Activated T-helper 17 cell treated with anti-CD3 and anti-CD28 coated beads, Interleukin-2, amount 50 U/mL, for 72 hours (primary cell): ENCODE measurements at places on chromosomes 2 and 18. TPM values are rescaled to one million over a fixed set of nuclear protein-coding genes. Genes with fewer than 3 reads are reported as not detected.

Gene HJURP
- total RNA-seq, result 90.4 TPM

Gene SLC4A5
- total RNA-seq, result 4.4 TPM

Gene BMP10
- total RNA-seq, result not detected

Gene GRB14
- not detected for total RNA-seq

Gene RNASEH1
- total RNA-seq, result 10.3 TPM

Gene ALPP
- 0.19 TPM for total RNA-seq

Gene LHCGR
- not detected for total RNA-seq

Gene ZBTB14
- 16.1 TPM for total RNA-seq

Gene WNT6
- not detected for total RNA-seq

- H3K4me1 ChIP-seq, result no peaks in the 10 kb centered on the region
- H3K36me3 ChIP-seq, result no peaks in the 10 kb centered on the region
- no peak overlapping the region for H3K4me3 ChIP-seq
- no peak overlapping the region for H3K27ac ChIP-seq
- H3K27me3 ChIP-seq, result no peaks in the 10 kb centered on the region
Observed at GRCh38 chr18:12061685-12062084, 32.0 kb upstream of the ANKRD62 start.

DNA sequence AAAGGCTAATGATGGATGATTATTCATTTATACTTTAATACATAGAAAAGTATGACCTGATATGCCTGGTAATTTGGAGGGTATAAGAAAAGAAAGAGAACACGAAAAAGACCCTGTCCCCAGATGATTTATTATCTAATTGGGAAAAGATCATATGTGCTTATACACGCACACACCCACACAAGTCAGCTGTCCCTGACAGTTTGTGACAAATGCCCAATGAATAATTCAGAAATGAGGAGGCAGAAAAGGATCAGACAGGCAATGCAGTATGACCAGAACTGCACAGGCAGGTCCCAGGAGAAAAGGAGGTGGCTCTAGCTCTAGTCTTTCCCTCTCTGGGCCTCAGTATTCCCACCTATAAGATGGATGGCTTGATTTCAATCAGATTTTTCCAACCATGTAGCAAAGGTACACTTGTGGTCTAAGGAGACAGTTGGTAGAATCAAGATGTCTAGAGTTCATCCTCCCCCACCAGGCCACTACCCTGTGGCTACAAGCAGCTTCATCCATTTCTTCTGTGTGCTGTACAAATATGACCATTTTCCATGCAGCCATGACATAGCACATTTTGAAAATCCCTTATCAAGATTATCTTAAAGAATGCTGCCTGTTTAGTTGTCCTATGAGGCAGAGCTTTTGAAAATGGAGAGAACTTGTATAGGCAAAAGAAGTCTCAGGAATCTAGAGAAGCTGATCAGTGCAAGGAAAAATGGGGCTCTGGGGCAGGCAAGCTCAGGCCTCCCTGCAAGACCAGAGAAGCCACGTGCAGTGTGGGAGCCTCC lies 19.7 kb downstream of the CYRIA start:
- H3K27me3 ChIP-seq, result peaks cover 7% of the 10 kb centered on the region
- H3K4me1 ChIP-seq, result no peaks in the 10 kb centered on the region
- H3K4me3 ChIP-seq, result no peak overlapping the region
- H3K27ac ChIP-seq, result no peak overlapping the region
- ATAC-seq, result no peak

DNA sequence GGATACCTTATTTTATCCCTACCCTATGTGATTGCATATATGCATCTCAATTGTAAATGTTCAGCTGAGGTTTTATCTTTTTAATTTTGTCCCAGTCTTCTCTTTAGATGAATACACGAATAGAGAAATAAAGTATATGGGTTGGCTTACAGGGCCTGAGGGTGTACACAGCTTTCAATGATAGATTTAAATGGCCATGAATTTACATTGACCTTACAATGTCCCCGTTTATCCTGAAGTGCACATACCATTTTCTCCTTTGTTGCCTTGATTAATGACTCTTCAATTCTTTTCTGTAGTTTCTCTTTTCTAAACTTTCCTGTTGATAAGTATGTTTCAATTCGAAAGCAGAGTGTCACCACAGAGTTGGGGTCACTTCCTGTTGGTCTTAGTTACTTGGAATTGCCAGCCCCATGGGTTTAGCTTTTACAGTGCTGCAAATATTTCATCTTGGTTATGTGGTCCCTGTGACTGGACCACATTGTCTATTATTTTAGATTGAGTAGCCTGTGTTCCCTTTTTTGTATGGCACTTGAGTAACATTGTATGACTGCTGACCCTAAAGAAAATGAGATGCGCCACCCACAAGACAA lies 1616.3 kb upstream of the ACVR2A start:
- H3K4me1 ChIP-seq, result no peaks in the 10 kb centered on the region
- no peak overlapping the region for H3K4me3 ChIP-seq
- no peaks in the 10 kb centered on the region for H3K36me3 ChIP-seq
- ATAC-seq, result no peak
- H3K27ac ChIP-seq, result no peak overlapping the region
- no peaks in the 10 kb centered on the region for H3K27me3 ChIP-seq

- no peaks in the 10 kb centered on the region for H3K27me3 ChIP-seq
- no peak overlapping the region for H3K4me3 ChIP-seq
- H3K36me3 ChIP-seq, result no peaks in the 10 kb centered on the region
- peaks cover 6% of the 10 kb centered on the region for H3K4me1 ChIP-seq
- no peak for ATAC-seq
Observed at GRCh38 chr2:115569547-115569946, 1127.1 kb downstream of the DPP10 start.

GRCh38 chr2:229714080-229714735 lies at the start of gene DNER:
DNER (minus strand) TSS chr2:229714555; CDS start chr2:229714423, 132 bp downstream.
- H3K27ac ChIP-seq, result no peak within 1 kb of the TSS
- ATAC-seq, result peak; percentile 87
- peak within 1 kb of the TSS; percentile 44 for H3K4me3 ChIP-seq
- H3K27me3 ChIP-seq, result peaks cover 57% of the 10 kb centered on the region

- H3K4me1 ChIP-seq, result no peaks in the 10 kb centered on the region
- no peak overlapping the region for H3K27ac ChIP-seq
- H3K4me3 ChIP-seq, result no peak overlapping the region
- no peaks in the 10 kb centered on the region for H3K27me3 ChIP-seq
- H3K36me3 ChIP-seq, result peaks cover 1% of the 10 kb centered on the region
Observed at GRCh38 chr2:46377101-46377581, 79.9 kb downstream of the EPAS1 start.

GRCh38 chr2:233990261-233990798 lies 60.2 kb upstream of the SPP2 start:
- peaks cover 49% of the 10 kb centered on the region for H3K4me1 ChIP-seq
- peak overlapping the region; percentile 51 for H3K4me3 ChIP-seq
- H3K27ac ChIP-seq, result peak overlapping the region; percentile 4
- ATAC-seq, result peak; percentile 91
- no peaks in the 10 kb centered on the region for H3K36me3 ChIP-seq

DNA sequence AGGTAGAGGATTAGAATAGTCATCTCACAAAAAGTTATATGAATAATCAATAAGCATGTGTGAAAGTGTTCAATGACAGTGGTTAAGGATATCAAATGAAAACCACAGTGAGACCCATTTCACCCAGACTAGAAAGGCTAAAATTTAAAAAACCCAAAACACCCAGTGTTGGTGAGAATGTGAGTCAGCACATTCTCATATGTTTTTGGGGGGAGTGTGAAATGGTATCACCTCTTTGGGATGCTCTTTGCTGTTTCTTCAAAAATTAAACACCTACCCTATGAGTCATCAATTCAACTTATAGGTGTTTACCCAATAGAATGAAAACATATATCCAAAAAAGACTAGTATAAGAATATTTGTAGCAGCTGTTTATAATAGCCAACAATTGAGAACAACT lies 69.8 kb downstream of the MAP3K20 start:
- H3K4me3 ChIP-seq, result no peak overlapping the region
- peak; percentile 26 for ATAC-seq
- H3K4me1 ChIP-seq, result peaks cover 18% of the 10 kb centered on the region
- H3K27ac ChIP-seq, result no peak overlapping the region

- peaks cover 11% of the 10 kb centered on the region for H3K27me3 ChIP-seq
- no peaks in the 10 kb centered on the region for H3K4me1 ChIP-seq
- H3K4me3 ChIP-seq, result no peak overlapping the region
- no peaks in the 10 kb centered on the region for H3K36me3 ChIP-seq
- H3K27ac ChIP-seq, result no peak overlapping the region
- ATAC-seq, result no peak
Observed at GRCh38 chr18:2425426-2426317, 145.6 kb downstream of the METTL4 start.

- no peaks in the 10 kb centered on the region for H3K36me3 ChIP-seq
- no peak overlapping the region for H3K4me3 ChIP-seq
- no peaks in the 10 kb centered on the region for H3K4me1 ChIP-seq
- no peak for ATAC-seq
Observed at GRCh38 chr2:228627510-228627909, 446.0 kb upstream of the SPHKAP start.

GRCh38 chr2:218832520-218832919 lies 917 bp upstream of the PRKAG3 start:
- H3K27ac ChIP-seq, result no peak overlapping the region
- no peaks in the 10 kb centered on the region for H3K4me1 ChIP-seq
- no peak for ATAC-seq
- peaks cover 40% of the 10 kb centered on the region for H3K27me3 ChIP-seq
- no peaks in the 10 kb centered on the region for H3K36me3 ChIP-seq

- no peak overlapping the region for H3K27ac ChIP-seq
- H3K4me3 ChIP-seq, result no peak overlapping the region
- peak; percentile 79 for ATAC-seq
- H3K4me1 ChIP-seq, result no peaks in the 10 kb centered on the region
- peaks cover 21% of the 10 kb centered on the region for H3K27me3 ChIP-seq
Observed at GRCh38 chr2:46873604-46874068, 42.0 kb downstream of the MCFD2 start.

DNA sequence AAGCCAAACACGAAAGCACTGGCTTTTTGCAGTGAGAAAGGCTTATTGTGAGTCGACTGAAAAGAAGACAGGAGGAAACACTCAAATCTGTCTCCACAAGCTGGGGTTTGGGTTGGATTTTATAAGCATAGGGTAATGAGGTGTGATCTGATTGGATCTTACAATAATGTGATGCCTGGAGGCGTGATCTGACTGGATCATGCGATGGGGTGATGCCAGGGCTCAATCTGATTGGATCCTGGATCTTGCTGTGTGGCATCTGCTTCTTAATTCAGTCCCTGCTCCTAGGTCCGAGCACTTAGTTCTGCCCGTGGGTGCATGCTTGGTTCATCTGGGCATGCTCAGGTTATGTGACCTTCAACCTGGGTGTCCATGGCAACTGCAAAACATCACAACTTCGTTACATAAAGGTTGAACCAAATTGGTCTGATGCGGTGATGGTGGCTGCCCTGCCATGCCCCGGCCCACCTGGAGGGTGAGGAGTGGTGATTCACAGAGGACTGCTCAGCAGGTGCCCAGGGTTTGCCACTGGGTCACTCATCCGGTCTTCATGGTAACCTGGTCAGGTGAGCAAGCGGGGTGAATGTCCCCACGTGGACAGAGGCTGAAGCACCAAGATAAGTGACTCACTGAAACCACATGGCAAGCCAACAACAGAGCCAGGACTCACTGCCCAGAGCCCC lies 111.0 kb downstream of the KCNF1 start:
- no peak overlapping the region for H3K27ac ChIP-seq
- peaks cover 21% of the 10 kb centered on the region for H3K27me3 ChIP-seq
- no peaks in the 10 kb centered on the region for H3K4me1 ChIP-seq
- ATAC-seq, result no peak

DNA sequence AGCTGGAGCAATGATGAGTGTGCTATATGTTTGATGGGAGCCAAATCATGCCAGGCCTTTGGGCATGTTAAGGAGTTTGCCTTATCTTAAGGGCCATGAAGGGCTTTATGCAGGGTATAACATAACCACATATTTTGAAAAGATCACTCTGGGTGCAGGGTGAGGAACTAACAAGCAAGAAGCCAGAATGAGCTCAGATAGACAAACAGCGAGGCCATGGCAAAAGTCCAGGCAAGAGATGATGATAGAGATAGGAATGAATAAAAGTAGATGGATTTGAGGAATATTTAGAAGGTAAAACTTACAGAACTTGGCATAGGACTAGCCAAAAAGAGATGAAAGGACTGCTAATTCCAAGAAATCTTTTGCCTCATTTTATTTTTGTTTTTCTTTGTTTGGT lies 6.7 kb downstream of the GALNT3 start:
- no peak overlapping the region for H3K4me3 ChIP-seq
- H3K4me1 ChIP-seq, result peaks cover 8% of the 10 kb centered on the region
- H3K27ac ChIP-seq, result no peak overlapping the region
- H3K27me3 ChIP-seq, result peaks cover 9% of the 10 kb centered on the region
- ATAC-seq, result no peak

- no peak overlapping the region for H3K4me3 ChIP-seq
- ATAC-seq, result no peak
- no peak overlapping the region for H3K27ac ChIP-seq
- H3K4me1 ChIP-seq, result no peaks in the 10 kb centered on the region
Observed at GRCh38 chr18:45232061-45232460, 383.2 kb upstream of the SLC14A2 start.

GRCh38 chr18:13541621-13542519 lies 184.5 kb downstream of the FAM210A start:
- peaks cover 10% of the 10 kb centered on the region for H3K36me3 ChIP-seq
- no peak for ATAC-seq
- H3K27ac ChIP-seq, result no peak overlapping the region
- H3K4me3 ChIP-seq, result no peak overlapping the region

- H3K27me3 ChIP-seq, result no peaks in the 10 kb centered on the region
- no peaks in the 10 kb centered on the region for H3K36me3 ChIP-seq
- H3K4me3 ChIP-seq, result peak overlapping the region; percentile 69
- ATAC-seq, result no peak
- H3K4me1 ChIP-seq, result peaks cover 34% of the 10 kb centered on the region
- peak overlapping the region; percentile 90 for H3K27ac ChIP-seq
Observed at GRCh38 chr2:8577573-8577972, 104.3 kb upstream of the ID2 start.

GRCh38 chr2:207692206-207693065 lies 19.0 kb upstream of the CCNYL1 start:
- no peaks in the 10 kb centered on the region for H3K36me3 ChIP-seq
- peaks cover 10% of the 10 kb centered on the region for H3K4me1 ChIP-seq
- no peak overlapping the region for H3K27ac ChIP-seq
- H3K4me3 ChIP-seq, result no peak overlapping the region
- peak; percentile 50 for ATAC-seq
- H3K27me3 ChIP-seq, result no peaks in the 10 kb centered on the region

DNA sequence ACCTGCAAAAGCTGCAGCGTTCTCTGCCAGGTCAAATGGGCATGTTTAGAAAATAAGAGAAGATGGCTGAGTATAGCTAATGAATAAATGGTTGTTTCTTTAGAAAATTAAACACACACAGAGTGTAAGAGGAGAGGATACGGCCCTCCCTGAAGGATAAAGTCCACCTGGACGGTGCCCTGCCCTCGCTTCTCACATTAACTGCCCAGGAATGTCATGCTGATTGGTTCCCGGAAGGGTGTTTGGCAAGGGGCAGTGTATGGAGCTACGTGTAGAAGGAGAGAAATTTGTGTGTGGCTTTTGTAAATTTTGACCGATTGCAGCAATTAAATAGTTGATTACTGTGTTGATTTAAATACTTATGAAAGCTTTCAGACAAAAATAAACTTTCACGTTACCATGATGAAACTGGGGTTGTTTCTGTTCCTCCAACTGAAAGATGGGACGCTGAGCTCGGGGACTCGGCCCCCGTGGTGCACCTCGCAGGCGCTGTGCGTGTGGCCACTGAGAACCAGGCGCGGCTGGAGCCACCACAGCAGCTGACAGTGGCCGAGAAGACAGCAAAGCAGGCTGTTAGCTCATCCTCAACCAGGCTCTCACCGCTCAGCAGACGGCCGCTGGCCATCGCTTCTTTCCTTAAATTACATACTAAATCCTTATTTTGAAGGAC lies 22.7 kb downstream of the MPPE1 start:
- H3K27me3 ChIP-seq, result no peaks in the 10 kb centered on the region
- no peak overlapping the region for H3K27ac ChIP-seq
- H3K36me3 ChIP-seq, result peaks cover 78% of the 10 kb centered on the region
- H3K4me1 ChIP-seq, result no peaks in the 10 kb centered on the region

GRCh38 chr2:224038049-224038829 lies 847 bp downstream of the SERPINE2 start:
- H3K27me3 ChIP-seq, result peaks cover 60% of the 10 kb centered on the region
- peaks cover 14% of the 10 kb centered on the region for H3K36me3 ChIP-seq
- peak overlapping the region; percentile 10 for H3K27ac ChIP-seq
- peak overlapping the region; percentile 88 for H3K4me3 ChIP-seq
- ATAC-seq, result peak; percentile 81
